ENCODE measurements at places on chromosomes 13 and 19. TPM values are rescaled to one million over a fixed set of nuclear protein-coding genes. Genes with fewer than 3 reads are reported as not detected.
A peak's percentile ranks its signal among the peaks of the same experiment; 100 is the strongest.

- peak; percentile 89 for DNase-seq
- peaks cover 8% of the 10 kb centered on the region for H3K36me3 ChIP-seq
- H3K27me3 ChIP-seq, result no peaks in the 10 kb centered on the region
- peak overlapping the region; percentile 74 for H3K4me3 ChIP-seq
- H3K4me1 ChIP-seq, result peaks cover 30% of the 10 kb centered on the region
Measured at GRCh38 chr19:7916103-7916954, 1.7 kb downstream of the TGFBR3L start.

GRCh38 chr19:57665261-57665806 lies 3.4 kb upstream of the ZSCAN4 start:
- H3K36me3 ChIP-seq, result no peaks in the 10 kb centered on the region
- H3K27ac ChIP-seq, result no peak overlapping the region
- peaks cover 9% of the 10 kb centered on the region for H3K27me3 ChIP-seq
- DNase-seq, result no peak

- no peaks in the 10 kb centered on the region for H3K36me3 ChIP-seq
- H3K4me3 ChIP-seq, result no peak overlapping the region
- no peaks in the 10 kb centered on the region for H3K4me1 ChIP-seq
- no peak for DNase-seq
- peaks cover 6% of the 10 kb centered on the region for H3K27me3 ChIP-seq
Measured at GRCh38 chr19:32318884-32319520, 26.4 kb upstream of the ZNF507 start.

GRCh38 chr19:15962319-15962718 lies 13.5 kb downstream of the OR10H4 start:
- DNase-seq, result no peak
- H3K27ac ChIP-seq, result no peak overlapping the region
- H3K27me3 ChIP-seq, result no peaks in the 10 kb centered on the region
- H3K4me1 ChIP-seq, result no peaks in the 10 kb centered on the region
- H3K36me3 ChIP-seq, result no peaks in the 10 kb centered on the region

GRCh38 chr13:94559222-94559795 lies 36.6 kb downstream of the TGDS start:
- no peak overlapping the region for H3K27ac ChIP-seq
- DNase-seq, result no peak
- no peak overlapping the region for H3K4me3 ChIP-seq
- H3K27me3 ChIP-seq, result no peaks in the 10 kb centered on the region
- H3K4me1 ChIP-seq, result no peaks in the 10 kb centered on the region

- DNase-seq, result no peak
- no peaks in the 10 kb centered on the region for H3K4me1 ChIP-seq
- peaks cover 3% of the 10 kb centered on the region for H3K27me3 ChIP-seq
- no peak overlapping the region for H3K27ac ChIP-seq
- H3K36me3 ChIP-seq, result peaks cover 5% of the 10 kb centered on the region
- no peak overlapping the region for H3K4me3 ChIP-seq
Measured at GRCh38 chr19:16266586-16266942, 58.1 kb upstream of the KLF2 start.

DNA sequence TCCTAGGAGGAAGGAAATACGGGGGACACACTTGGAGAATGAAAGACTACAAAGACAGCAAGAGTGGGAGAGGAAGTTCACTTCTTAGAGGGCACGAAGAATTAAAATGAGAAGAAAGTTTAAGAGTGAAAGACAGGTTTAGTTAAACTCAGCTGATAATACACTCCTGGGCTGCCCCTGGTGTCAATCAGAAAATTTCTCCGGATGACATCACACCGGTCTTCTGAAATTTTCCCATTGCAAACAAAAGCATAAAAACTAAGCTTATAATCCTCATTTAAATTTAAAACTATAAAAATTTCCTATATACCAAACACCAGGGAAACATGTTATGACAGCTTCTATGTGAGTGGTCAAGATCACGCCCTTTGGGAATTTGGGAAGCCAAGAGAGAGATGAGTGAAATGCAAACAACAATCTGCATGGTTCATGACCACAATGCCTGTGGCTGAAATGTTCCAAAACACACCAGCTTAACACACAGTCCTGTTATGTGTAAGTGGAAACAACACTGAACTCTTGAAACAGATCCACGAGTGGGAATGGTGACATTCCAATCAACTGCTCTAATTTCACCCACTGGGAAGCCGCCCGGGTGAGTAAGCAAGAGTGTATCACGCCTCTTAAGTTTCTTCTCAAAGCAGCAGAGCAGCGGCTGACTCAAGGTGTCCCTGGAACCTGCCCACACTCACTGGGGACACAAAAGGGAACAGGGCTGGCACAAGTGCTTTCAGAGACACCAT lies 49.0 kb downstream of the BRD4 start:
- peak overlapping the region; percentile 96 for H3K27ac ChIP-seq
- no peaks in the 10 kb centered on the region for H3K27me3 ChIP-seq
- peaks cover 93% of the 10 kb centered on the region for H3K4me1 ChIP-seq
- no peak for DNase-seq
- no peaks in the 10 kb centered on the region for H3K36me3 ChIP-seq
- H3K4me3 ChIP-seq, result no peak overlapping the region

- H3K4me1 ChIP-seq, result no peaks in the 10 kb centered on the region
- no peak overlapping the region for H3K4me3 ChIP-seq
- H3K27ac ChIP-seq, result no peak overlapping the region
- no peaks in the 10 kb centered on the region for H3K27me3 ChIP-seq
- no peaks in the 10 kb centered on the region for H3K36me3 ChIP-seq
Measured at GRCh38 chr13:107600971-107601370, 614.4 kb downstream of the LIG4 start.

DNA sequence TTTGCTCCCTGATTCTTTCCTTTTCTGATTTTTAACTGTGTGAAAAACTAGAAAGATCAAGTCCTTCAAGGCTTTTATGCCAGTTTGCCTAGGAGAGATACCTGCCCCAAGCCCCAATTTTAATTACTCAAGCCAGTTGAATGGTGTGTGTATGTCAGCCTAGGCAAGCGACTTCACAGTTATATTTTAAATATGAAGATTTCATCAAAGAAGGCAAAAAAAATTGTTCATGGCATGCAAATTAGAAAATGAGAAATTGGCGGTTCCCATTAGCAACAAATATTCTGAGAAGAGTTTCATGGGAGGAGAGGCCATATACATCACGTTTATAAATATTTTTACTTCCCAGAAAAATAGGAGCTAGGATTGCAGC lies 167.6 kb downstream of the SLC7A1 start:
- H3K4me1 ChIP-seq, result peaks cover 9% of the 10 kb centered on the region
- H3K36me3 ChIP-seq, result no peaks in the 10 kb centered on the region
- H3K27ac ChIP-seq, result no peak overlapping the region
- DNase-seq, result no peak

Gene MAP1S
- 61.3 TPM for total RNA-seq

Gene KLK11
- total RNA-seq, result not detected

Gene ICAM4
- total RNA-seq, result 0.31 TPM

Gene C1QTNF9
- not detected for total RNA-seq

Gene ACP5
- total RNA-seq, result 0.45 TPM

Gene PLEKHA4
- total RNA-seq, result 34.3 TPM

Gene LSR
- total RNA-seq, result 0.99 TPM
